Left lobe of liver (tissue), 2 donors: ENCODE measurements at places on chromosomes 6 and 20. TPM values are rescaled to one million over a fixed set of nuclear protein-coding genes. Genes with fewer than 3 reads are reported as not detected.

LTB gene
- total RNA-seq = 1.7 TPM

EEF1A2 gene
- 0.73 TPM for total RNA-seq

FOXS1 gene
- not detected for total RNA-seq

DEFB132 gene
- total RNA-seq = 0.15 TPM

COL20A1 gene
- total RNA-seq = not detected

APOBEC2 gene
- not detected for total RNA-seq
